Mesothelial cell of epicardium (in vitro differentiated cells): ENCODE measurements at places on chromosomes 7 and 10.

- DNase-seq, result no peak
- H3K27me3 ChIP-seq, result peaks cover 11% of the 10 kb centered on the region
- no peak overlapping the region for H3K4me3 ChIP-seq
Observed at GRCh38 chr7:93053949-93054943, 63.5 kb downstream of the SAMD9 start.

DNA sequence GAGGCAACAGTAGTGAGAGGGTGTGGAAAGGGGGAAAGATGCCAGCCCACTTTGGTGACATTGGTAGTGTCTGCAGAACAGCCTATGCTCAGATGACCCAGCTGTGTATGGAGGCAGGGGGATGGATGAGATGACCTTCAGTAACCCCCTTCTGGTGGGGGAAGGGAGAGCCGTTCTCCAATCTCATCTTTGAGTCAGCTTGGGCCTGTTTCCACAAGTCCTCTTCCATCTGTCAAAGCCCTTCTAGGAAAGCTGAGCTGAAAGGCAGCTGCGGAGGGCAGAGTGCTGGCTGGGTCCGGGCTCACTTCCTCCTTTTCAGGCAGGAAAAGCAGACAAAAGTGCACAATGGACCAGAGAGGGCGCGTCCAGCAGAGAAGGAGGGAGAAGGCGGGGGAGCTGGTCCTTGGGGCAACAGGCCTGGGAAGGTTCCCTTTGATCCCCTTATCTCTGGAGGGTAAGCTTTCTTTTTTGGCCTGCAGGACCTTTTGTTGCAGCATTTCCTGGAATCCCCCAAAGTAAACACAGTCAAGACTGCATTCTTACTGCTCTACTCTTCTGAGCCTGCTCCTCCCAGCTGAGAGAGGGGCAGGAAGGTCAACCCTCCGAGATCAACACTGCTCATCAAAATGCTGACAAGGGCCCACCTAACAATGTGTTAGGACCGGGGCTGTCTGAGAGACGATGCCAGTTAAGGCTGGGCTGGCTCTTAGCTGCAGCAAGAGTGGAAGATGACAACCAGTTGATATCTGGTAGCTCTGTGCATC lies 1.2 kb upstream of the LRMDA start:
- H3K27ac ChIP-seq, result no peak overlapping the region
- H3K4me1 ChIP-seq, result peaks cover 43% of the 10 kb centered on the region
- H3K4me3 ChIP-seq, result peak overlapping the region; percentile 57
- H3K36me3 ChIP-seq, result no peaks in the 10 kb centered on the region
- DNase-seq, result no peak

DNA sequence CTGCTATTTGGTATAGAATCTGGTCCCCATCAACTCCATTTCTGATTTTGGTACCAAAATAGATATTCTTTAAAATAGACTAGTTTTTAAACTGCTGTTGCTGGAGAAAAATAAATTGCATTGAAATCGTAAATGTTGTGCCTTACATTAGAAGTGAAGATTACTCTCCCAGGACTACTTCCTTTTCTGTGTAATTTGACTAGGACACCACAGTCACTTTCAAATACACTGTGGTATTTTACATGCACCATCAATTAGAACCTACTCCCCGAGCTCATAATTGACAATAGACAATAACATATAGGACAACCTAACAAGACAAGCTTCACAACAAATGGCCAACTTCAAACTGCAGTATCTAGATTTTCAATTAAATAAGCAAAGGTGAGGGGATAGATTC lies 211.5 kb downstream of the DGKB start:
- DNase-seq, result no peak
- peaks cover 2% of the 10 kb centered on the region for H3K27me3 ChIP-seq
- peaks cover 21% of the 10 kb centered on the region for H3K4me1 ChIP-seq
- H3K27ac ChIP-seq, result no peak overlapping the region
- no peak overlapping the region for H3K4me3 ChIP-seq

- H3K4me1 ChIP-seq, result peaks cover 11% of the 10 kb centered on the region
- no peak overlapping the region for H3K4me3 ChIP-seq
- no peak for DNase-seq
- no peaks in the 10 kb centered on the region for H3K36me3 ChIP-seq
Observed at GRCh38 chr7:2445047-2445446, 31.2 kb downstream of the GRIFIN start.

DNA sequence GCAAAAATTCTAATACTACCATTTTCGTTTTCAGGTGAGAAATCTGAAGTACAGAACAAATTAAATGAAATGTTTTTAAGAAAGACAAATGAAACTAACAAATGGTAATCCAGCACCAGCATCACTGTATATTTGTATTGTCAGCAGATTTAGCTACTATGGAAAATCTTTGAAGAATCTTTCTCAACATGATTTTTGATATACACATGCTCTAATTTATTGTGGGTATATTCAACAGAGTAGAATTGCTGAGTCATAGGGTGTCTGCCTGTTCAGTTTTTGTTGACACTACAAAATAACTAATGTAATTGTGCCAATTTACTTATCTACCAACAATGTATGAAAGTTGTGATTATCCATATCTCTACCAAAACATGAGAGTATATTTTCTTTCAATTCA lies 437.6 kb downstream of the PCDH15 start:
- H3K27ac ChIP-seq, result no peak overlapping the region
- H3K4me1 ChIP-seq, result peaks cover 15% of the 10 kb centered on the region
- peaks cover 7% of the 10 kb centered on the region for H3K36me3 ChIP-seq
- no peak for DNase-seq
- no peak overlapping the region for H3K4me3 ChIP-seq

DNA sequence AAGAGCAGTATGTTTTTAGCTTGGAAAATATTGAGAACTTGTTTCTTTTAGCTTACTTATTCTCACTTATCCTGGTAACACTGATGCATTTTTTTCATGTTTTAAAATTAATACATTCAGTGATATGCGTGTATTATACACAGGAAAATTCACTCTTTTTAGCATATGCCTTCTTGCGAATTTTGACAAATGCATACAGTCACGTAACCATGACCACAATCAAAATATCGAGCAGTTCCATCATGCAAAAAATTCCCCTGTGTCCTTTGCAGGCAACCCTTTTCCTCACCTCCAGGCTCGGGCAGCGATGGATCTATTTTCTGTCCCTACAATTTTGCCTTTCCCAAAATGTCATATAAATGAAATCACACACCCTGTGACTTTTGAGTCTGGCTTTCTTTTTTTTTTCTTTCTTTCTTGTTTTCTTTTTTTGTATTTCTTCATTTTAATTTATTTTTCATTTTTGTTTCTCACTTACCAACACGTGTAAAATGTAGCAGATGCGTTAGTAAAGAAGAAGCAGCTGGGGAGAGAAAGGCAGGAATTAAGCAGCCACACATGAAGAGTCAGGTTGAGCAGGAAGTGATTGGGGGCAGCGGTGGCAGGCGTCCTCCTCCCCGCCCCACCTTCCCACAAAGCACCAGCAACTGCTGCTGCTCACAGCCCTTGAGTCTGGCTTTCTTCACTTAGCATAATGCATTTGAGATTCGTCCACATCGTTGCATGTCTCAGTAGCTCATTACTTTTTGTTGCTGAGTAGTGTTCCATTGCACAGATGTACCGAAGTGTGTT lies 29.9 kb downstream of the ADRB1 start:
- H3K27me3 ChIP-seq, result peaks cover 9% of the 10 kb centered on the region
- no peak overlapping the region for H3K4me3 ChIP-seq
- DNase-seq, result no peak
- no peak overlapping the region for H3K27ac ChIP-seq
- peaks cover 5% of the 10 kb centered on the region for H3K4me1 ChIP-seq

DNA sequence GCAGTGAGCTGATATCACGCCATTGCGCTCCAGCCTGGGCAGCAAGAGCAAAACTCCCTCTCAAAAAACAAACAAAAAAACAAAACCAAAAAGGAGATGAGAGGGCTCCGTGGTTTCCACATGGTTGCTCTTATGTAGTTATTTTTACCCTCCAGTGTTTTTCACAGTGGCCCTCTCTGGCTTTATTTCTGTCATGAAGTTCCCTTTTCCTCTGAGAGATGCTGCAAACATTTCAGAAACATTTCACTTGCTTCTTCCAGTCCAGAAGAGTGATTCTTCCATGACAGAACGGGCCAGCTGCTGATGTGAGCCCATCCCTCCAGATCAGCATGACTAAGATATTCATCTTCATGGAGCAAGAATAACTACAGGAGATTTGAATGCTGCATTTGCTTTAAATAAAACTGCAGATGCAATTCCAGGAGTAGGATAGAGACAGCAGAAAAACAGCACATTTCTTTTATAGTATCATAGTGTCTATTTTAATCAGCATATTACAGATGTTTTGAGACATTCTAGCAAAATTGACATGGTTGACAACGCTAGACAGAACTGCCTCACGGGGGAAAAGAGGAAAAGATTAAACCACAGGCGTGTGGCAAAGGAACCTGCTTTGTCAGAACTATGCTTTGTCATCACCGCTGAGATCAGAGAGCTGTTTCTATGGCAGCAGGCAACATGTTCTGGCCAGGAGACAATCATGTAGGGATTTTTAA lies 40.3 kb downstream of the NRCAM start:
- H3K4me1 ChIP-seq, result peaks cover 19% of the 10 kb centered on the region
- H3K4me3 ChIP-seq, result no peak overlapping the region
- no peak overlapping the region for H3K27ac ChIP-seq
- H3K36me3 ChIP-seq, result no peaks in the 10 kb centered on the region

- DNase-seq, result no peak
- no peak overlapping the region for H3K4me3 ChIP-seq
Observed at GRCh38 chr7:121351682-121352081, 22.9 kb downstream of the WNT16 start.
